DMS 273 treated with DMSO at 0.1 percent for 48 hours (cell line): ENCODE measurements at places on chromosomes 5 and 9.

DNA sequence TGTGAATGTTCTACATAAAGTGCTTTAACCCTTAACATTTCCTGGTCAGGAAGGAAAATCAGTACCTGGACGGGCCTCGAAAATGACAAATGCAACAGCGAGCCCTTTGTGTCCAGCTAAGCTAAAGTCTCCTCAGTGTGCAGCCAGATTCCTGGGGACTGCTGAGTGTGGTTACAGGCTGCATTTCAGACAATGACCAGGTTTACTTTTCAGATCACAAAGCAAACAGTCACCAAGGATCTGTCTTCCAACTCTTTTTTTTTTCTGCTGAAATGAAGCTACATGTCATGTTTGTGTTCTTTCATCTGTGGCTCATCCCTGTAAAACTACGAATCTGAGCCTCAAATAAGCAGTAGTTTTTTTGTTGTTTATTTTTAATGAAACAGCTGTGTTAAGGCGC, 20.8 kb downstream of the SLC46A2 start:
- DNase-seq = no peak

GRCh38 chr5:175711472-175712312, 53.8 kb downstream of the HRH2 start:
- no peak for DNase-seq

DNA sequence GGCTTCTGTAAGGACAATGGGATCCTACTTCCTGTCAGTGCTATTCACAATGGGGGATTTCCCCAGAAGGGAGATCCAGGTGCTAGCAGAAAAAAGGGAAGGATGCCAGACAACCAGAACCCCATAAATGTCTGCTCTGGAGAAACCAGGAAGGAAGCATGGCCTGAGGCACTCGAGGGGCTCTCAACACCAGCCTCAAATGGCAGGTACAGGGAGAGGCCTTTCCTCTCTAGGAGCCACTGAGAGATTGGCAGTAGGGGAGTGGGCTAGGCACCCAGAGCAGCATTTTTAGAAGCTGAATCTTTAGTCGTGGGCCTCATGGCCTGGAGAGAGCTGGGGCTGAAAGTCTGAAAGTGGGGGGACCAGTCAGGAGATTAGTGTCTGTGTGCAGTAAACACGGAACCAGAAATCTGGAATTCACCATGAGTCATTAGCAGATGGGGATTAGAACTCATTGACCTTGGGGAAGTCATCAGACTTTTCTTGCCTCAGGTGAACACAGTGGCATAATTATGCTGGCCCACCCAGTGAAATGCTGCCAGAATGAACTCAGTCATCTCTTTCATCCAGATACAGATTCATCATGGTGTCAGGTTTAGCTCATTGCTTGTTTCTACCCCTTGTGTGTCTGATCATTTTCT, 28.3 kb downstream of the ARHGEF28 start:
- DNase-seq = peak; percentile 88

DNA sequence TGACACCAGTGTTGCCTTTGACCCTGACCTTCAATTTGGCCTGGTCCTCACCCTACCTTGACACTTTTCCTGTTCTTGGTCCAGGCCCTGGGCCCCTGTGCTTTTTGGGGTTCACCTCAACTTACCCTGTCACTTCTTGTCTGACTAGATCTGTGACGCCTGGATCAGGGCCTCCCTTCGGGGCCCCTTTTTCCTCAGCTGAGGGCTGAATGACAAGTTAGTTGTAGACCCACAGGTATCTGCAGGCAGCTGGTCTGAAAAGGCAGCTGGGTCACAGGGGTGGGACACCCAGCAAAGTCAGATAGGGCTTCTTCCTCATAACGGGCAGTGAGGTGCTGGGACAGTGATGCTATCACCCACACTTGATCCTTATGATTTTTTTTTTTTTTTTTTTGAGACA, 10.0 kb upstream of the MYORG start:
- no peak for DNase-seq

DNA sequence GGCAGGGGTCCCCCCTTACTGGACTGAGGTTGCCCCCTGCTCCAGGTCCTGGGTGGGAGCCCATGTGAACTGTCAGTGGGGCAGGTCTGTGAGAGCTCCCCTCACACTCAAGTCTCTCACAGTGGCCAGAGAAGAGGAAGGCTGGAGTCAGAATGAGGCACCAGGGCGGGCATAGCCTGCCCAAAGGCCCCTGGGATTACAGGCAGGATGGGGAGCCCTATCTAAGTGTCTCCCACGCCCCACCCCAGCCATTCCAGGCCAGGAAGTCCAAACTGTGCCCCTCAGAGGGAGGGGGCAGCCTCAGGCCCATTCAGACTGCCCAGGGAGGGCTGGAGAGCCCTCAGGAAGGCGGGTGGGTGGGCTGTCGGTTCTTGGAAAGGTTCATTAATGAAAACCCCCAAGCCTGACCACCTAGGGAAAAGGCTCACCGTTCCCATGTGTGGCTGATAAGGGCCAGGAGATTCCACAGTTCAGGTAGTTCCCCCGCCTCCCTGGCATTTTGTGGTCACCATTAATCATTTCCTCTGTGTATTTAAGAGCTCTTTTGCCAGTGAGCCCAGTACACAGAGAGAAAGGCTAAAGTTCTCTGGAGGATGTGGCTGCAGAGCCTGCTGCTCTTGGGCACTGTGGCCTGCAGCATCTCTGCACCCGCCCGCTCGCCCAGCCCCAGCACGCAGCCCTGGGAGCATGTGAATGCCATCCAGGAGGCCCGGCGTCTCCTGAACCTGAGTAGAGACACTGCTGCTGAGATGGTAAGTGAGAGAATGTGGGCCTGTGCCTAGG, at the start of gene CSF2:
CSF2 (plus strand) TSS at position 559 of the 783 bp plus-strand sequence; CDS start at position 594, 35 bp downstream.
- DNase-seq = no peak

- no peak for DNase-seq
Observed at GRCh38 chr5:53063791-53064190, 45.8 kb downstream of the MOCS2 start.

GRCh38 chr5:62681117-62681850, 102.7 kb downstream of the LRRC70 start:
- no peak for DNase-seq

DNA sequence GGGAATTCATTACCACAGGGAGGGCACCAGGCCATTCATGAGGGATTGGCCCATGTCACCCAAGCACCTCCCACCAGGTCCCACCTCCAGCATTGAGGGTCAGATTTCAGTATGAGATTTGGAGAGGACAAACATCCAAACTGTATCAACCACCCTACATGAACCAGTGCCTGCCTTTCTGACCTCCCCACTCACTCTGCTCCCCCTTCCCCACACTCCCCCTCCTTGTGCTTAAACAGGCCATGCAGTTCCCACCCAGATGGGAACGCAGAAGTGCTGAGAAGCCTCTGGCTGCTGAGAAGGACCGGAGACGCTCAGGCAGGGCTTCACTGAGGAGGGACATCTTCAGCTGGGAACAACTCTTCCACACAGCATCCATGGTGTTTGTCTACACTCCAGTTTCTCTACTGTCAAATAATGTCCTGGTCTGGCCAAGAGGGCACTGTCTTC, 30.0 kb upstream of the ADAMTS2 start:
- DNase-seq = no peak

DNA sequence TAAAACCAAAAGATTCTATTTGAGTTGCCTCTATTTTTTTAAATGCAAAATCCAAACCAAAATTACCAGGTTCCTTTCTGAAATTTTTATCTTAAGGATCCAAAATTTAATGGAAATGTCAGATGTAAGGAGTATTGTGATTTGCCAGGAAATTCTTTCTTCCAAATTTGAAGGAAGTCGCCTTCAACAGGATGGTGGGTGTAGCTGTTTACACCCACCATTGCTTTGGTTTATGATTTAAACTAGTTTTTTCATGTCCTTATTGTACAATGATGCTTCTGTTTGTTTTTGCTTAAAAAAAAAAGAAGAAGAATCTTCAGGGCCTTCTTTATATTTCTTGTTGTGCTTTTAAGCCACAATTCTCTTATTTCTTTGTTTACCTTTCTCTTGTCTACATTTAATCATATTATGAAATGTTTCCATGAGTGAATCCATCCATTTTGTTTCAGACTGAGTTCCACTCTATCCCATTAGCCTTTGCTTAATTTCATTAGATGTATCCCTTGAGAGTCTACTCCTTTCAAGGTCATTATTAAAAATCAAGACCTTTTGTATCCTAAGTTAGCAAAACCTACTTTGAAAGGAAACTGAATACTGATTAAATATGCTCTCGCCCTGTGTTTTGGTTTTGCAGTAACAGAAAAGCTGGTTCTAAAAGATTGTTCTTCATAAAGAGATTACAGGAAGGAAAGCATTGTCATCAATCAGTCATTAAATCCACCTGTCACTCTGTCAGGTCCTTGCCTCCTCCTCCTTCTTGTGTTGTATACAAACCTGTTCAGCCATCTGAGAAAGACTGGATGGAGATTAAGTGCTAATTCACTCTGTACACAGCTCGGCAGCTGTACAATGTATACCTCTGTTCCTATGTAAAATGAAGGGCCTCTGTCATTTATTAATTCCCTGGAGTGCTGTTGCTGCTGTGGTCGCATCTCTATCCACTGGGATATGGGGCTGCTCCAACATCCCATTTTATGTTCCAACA, 45.5 kb upstream of the SLC2A8 start:
- DNase-seq = no peak

GRCh38 chr5:89281211-89281610, 398.2 kb upstream of the MEF2C start:
- no peak for DNase-seq
